HCEC 1CT (cell line): ENCODE measurements at places on chromosomes 7 and 10.

GRCh38 chr7:114554781-114555537, 140.3 kb downstream of the FOXP2 start:
- peak; percentile 80 for DNase-seq

- DNase-seq = no peak
Observed at GRCh38 chr7:51308696-51309095, 7.9 kb downstream of the COBL start.

DNA sequence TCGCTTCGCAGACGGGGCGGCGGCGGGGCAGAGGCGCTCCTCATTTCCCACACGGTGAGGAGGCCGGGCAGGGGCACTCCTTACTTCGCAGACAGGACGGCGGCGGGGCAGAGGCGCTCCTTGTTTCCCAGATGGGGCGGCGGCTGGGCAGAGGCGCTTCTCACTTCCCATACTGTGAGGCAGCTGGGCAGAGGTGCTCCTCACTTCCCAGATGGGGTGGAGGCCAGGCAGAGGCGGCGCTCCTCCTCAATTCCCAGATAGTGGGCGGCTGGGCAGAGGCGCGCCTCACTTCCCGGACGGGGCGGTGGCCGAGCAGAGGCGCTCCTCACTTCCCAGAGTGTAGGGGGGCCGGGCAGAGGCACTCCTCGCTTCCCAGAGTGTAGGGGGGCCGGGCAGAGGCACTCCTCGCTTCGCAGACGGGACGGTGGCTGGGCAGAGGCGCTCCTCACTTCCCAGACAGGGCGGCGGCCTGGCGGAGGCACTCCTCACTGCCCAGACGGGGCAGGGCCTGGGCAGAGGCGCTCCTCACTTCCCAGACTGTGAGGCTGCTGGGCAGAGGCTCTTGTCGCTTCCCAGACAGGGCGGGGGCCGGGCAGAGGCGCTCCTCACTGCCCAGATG, 43.1 kb downstream of the ZEB1 start:
- DNase-seq = no peak

- peak; percentile 55 for DNase-seq
Observed at GRCh38 chr7:98284335-98285036, 3.0 kb downstream of the BRI3 start.

DNA sequence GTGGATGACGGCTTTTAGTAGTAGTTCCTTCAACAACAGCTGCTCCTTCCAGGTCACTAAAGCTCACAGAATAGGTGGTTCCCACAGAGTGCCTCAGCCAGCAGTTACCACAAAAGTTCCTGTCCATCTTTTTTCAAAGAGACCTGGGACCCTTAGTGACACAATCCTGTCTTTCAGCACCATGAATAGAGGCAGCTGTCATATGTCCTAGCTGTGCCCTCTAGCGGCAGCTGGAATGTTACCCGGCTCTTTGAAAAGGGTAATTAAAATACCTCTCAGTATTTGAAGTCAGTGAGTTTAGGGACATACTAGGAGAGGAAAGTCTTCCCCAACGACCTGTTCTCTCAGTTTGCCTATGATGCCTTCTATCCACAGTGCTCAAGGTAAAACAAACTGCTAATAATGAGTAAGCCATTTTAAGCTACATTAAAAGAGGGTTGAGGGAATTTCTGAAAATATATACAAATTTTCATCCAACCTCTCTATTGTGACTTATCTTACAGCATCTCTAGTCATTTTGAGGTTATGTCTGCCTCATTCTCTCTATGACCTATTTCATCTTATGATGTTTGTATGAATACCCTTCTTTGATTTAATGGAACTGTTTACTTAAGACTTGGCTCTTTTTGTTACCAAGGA, 290.8 kb downstream of the NXPH1 start:
- DNase-seq = no peak

- no peak for DNase-seq
Observed at GRCh38 chr10:101224910-101225823, 4.1 kb downstream of the LBX1 start.

DNA sequence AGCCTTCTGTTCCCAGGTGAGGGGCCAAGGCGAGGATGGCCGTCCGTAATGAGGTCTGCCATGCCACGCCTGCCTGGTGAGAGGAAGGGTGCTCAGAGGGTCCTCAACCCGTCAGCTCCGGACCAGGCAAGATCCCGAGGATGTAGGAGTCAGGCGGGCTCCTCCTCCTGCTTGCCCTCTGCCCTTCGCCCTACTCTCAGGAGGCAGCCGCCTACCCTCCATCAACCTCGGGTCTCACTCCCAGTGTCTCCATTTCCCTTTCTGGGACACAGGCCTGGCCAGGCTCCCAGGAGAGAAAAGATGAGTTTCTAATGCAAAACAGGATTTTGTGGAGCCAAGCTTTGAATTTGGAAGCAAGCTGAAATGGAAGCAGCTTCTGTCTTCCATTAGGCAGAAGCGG, 184.0 kb downstream of the PTPN20 start:
- no peak for DNase-seq

DNA sequence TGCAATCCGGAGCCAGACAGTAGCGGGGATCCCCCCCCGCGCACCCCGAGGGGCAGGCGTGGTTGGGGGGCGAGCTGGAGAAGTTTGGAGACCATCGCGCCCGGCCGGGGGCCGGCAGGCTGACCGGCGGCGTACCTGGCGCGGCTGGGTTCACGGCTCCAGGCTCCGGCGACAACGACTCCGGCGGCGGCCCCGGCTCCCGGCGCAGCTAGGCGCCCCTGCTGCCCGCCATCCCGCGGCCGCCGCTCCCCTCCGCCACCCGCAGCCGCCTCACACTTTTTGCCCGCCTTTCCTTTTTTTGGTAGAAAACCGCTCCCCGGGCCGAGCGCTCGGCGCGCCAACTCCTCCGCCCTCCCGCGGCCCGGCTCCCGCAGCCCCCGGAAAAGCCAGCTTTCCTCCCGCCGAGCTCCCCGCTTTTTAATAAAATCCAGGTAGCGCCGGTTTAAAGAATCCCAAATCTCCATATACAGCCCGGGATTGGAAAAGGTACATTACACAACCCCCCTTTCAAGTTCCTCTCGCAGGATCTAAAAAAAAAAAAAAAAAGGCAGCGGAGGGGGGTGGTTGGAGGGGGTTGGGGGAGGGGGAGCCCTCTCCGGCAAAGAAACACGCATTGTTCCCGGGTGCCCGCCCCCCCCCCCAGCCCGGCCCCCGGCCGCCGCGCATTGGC, at the start of gene TNRC18:
Gene TNRC18, minus strand, starts transcription at position 529 of the 670 bp plus-strand sequence. CDS start 2,588 bp downstream, outside the sequence.
- DNase-seq = no peak

- no peak for DNase-seq
Observed at GRCh38 chr7:142999793-143000192, 27.1 kb downstream of the OR9A2 start.

DNA sequence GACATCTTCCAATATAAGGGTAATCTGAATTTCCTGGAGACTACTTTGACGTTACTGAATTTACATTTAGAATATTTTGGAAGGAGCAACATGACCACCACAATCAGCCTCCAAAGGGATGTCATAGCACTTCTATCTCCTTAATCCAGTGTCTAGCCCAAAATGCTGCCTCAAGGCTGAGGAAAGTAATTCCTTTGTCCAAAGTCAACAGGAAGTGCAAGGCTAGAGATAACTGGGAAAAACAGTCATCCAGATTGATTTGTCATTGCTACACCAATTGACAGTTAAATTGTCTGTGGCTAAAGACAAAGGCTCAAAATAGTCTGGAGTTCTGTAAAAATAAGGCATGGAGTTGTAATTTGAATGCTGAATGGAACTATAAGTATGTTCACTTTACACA, 3.9 kb upstream of the TFPI2 start:
- DNase-seq = no peak

- DNase-seq = peak; percentile 30
Observed at GRCh38 chr10:90308223-90308622, 549.6 kb downstream of the HTR7 start.

- DNase-seq = no peak
Observed at GRCh38 chr7:2274666-2275065, 32.6 kb downstream of the NUDT1 start.

- DNase-seq = no peak
Observed at GRCh38 chr7:139940866-139941265, 111.8 kb downstream of the TBXAS1 start.

DNA sequence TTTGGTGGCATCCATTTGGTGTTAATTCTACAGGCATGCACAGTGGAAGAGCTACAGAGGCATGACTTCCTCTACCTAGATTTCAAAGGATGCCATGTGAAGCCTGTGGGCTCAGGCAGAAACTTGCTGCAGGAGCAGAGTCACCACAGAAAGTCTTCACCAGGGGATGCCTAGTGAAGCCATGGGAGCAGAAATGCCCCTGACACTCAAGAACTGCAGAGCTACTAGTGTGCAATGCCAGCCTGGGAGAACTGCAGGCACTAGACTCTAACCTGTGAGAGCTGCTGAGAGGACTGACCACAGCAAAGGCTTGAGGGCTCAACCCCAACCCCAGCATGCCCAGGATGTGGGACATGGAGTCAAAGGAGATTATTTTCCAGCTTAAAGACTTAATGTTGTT, 3.9 kb downstream of the OR9A2 start:
- DNase-seq = no peak

- DNase-seq = no peak
Observed at GRCh38 chr7:32037650-32038198, 32.5 kb downstream of the PDE1C start.

DNA sequence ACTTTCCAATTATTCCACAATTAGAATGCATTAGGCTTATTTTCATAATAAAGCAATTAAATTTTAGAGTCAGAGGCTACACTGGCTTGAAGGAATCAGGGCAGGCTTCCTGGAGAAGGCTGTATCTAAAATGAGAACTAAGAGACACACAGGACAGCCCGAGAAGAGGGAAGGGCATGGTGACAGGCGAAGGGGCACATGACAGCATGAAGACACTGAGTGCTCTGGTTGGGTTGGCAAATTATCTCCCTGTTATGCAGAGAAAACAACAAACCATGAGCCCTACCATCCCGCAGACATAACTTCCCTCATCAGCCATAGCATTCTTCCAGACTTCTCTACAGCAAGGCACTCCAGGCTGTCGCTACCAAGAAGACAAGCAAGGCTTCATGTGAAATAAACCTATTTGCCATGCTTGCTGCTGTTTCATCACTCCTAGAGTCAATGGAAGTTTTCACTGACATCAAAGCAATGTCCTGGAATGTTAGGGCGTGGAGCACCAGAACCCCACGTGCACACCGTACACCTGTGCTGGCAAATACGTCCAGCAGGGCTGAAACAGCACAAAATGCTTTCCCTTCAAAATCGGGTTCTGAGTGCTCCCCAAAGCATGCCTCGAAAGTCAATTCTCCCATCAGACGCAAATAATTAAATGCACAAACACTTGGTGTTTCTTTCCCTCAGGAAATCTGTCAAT, 21.3 kb downstream of the VOPP1 start:
- DNase-seq = no peak

- DNase-seq = no peak
Observed at GRCh38 chr10:14026325-14026724, 304.4 kb downstream of the FRMD4A start.

GRCh38 chr10:55631071-55631654, 729.9 kb downstream of the ZWINT start:
- no peak for DNase-seq

- no peak for DNase-seq
Observed at GRCh38 chr10:121984463-121984862, 4.5 kb upstream of the TACC2 start.

DNA sequence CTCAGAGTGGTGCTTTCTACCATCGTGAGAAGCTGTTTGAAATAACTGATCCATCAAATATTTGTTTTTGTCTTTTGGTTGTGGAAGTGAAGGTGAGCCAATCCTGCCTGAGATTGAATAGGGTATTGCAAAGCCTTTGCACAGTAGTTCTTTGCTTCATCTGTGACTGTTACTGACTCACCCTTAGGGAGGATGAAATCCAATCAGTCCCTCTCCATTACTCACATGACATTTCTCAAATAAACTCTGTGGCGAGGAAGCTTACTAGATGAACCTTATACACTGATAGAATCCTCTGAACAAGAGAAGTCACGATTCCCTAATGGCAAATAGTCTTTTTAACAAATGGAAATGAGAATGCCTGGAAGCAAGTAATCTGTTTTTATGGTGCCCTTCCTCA, 31.9 kb downstream of the HEPACAM2 start:
- DNase-seq = peak; percentile 86

DNA sequence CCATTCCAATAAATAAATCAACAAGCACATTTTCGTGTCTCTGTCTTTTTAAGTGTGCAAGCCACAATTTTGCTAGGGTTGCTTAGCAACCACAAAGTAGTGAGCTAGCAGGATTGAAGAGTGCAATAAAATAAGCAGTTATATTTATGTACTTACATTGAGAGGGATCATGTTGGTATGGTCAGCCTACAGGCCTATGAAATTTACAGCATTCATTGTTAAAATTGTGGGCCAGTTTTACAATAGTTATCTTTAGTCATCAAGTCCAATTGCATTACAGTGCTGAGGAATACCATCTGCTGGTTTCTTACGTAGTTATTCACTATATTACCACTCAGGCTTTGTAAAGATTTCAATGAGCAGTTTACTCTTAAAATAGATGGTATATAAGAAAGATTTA, 192.5 kb upstream of the POT1 start:
- DNase-seq = peak; percentile 48

- DNase-seq = no peak
Observed at GRCh38 chr10:67553254-67553653, 142.7 kb downstream of the CTNNA3 start.

DNA sequence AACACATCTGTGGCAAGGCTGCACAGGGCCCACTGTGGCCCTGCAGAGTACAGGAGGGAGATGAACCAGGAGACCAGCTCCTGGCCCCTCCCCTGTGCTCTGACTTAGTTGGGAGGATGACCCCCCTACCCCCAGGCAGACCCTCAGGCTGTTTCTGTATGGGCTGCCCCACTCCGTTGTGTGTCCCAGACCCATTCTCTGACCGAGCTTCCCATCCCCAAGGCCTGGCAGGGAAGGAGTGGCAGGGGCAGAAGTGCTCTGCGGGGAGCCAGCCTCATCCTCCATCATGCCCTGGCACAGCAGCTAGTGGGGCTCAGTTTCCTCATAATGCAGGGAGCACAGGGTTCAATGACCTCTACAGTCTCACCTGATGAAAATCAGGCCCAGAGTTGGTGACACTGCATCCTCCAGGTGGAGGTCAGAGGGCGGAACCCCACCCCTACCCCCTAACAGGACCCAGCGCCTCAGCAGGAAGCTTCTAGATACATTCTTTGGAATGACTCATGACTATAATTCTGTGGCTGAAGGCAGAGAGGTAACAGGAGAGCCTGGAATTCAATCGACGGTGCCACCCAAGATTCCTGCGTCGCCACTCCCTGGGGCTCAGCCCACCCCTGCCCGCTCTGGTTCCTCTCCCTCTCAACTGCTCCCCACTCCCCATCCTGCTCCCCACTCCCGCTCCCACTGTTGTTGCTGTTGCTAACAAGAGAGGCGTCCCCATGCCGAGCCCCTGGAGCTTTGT, 18.2 kb downstream of the PODXL start:
- no peak for DNase-seq

DNA sequence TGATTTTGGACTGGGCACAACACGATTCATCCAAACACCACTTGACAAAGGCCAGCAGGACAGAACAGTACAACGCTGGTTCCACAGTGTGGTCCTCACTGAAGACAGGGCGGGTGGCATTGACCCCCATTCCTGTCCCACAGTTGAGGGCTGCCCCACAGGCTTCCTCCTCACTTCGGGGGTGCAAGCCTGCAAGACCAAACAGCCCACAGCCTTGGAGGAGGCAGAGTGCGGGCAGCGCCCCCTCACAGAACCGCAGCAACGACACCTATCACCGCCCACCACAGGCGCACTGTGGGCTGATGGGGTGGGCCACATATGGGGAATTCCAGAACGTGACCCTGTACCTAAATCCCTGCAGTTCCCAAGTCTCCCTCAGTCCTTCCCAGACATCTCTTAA, 70.6 kb downstream of the PTPRN2 start:
- DNase-seq = no peak
